ENCODE measurements at places on chromosomes 1 and 21. TPM values are rescaled to one million over a fixed set of nuclear protein-coding genes. Genes with fewer than 3 reads are reported as not detected.

GRCh38 chr1:221264848-221265247 is 385.6 kb downstream of the HLX start:
- H3K36me3 ChIP-seq: no peaks in the 10 kb centered on the region
- no peak overlapping the region for H3K4me3 ChIP-seq
- no peak overlapping the region for H3K27ac ChIP-seq
- DNase-seq: no peak

GRCh38 chr1:7641587-7642417 is 129.3 kb upstream of the VAMP3 start:
- no peak overlapping the region for H3K4me3 ChIP-seq
- H3K4me1 ChIP-seq: no peaks in the 10 kb centered on the region

- no peaks in the 10 kb centered on the region for H3K36me3 ChIP-seq
- no peak overlapping the region for H3K4me3 ChIP-seq
- peaks cover 4% of the 10 kb centered on the region for H3K4me1 ChIP-seq
- peaks cover 20% of the 10 kb centered on the region for H3K27me3 ChIP-seq
- peak; percentile 1 for DNase-seq
These were observed 132.7 kb upstream of the FOXD3 start for GRCh38 chr1:63189677-63190076.

- H3K27me3 ChIP-seq: peaks cover under 1% of the 10 kb centered on the region
- no peak for DNase-seq
- H3K4me1 ChIP-seq: no peaks in the 10 kb centered on the region
- no peak overlapping the region for H3K4me3 ChIP-seq
- H3K36me3 ChIP-seq: no peaks in the 10 kb centered on the region
These were observed 9.7 kb downstream of the MX1 start for GRCh38 chr21:41435706-41436105.

DNA sequence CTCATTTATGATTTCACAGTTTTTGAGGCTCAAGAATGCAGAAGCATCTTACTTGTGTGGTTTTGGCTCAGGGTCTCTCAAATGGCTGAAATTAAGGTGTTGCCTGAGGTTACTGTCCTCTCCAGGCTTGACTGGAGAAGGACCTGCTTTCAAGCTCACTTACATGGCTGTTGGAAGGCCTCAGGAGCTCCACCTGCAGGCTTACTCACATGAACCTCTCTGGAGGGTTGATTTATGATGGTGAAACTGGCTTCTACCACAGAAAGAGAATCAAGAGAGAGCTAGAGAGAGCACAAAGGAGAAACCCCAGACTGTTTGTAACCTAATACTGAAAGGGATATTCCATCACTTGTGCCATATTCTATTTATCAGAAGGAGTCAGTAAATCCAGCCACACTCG is 6.2 kb upstream of the KCNK2 start:
- no peak overlapping the region for H3K27ac ChIP-seq
- H3K36me3 ChIP-seq: no peaks in the 10 kb centered on the region
- H3K27me3 ChIP-seq: peaks cover 44% of the 10 kb centered on the region
- no peaks in the 10 kb centered on the region for H3K4me1 ChIP-seq
- no peak overlapping the region for H3K4me3 ChIP-seq

DNA sequence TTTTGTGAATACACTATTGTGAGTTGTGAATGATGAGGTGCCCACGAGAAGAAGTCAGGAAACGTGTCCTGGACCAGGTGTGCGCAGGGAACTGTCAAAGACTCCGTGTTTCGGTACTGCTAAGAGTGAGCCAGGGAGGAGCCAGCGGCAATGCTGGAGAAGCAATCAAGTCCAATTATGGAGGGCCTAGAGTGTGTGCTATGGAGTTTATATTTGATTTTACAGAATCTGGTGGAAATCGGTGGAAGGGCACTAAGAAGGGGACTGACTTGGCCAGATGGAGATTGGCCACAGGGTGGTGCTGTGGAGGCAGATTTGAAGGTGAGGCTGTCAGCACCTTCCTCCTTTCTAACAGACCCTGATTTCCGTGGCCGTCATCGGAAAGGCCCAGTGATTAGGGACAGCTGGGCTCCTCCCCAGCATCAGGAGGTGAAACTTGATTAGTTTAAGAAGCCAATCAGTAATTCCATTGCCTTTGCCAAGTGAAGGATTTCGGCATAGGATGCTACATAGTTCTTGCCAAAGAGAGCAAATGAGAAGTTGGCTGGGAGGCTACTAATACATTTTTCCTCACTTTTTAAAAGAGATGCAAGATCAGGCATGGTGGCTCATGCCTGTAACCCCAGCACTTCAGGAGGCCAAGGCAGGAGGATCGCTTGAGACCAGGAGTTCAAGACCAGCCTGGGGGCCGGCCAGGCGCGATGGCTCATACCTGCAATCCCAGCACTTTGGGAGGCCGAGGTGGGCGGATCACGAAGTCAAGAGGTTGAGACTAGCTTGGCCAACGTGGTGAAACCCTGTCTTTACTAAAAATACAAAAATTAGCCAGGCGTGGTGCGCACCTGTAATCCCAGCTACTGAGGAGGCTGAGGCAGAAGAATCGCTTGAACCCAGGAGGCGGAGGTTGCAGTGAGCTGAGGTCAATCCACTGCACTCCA is 7.0 kb downstream of the PTCH2 start:
- DNase-seq: peak; percentile 84
- no peak overlapping the region for H3K27ac ChIP-seq
- no peaks in the 10 kb centered on the region for H3K27me3 ChIP-seq
- H3K36me3 ChIP-seq: no peaks in the 10 kb centered on the region
- H3K4me3 ChIP-seq: no peak overlapping the region
- peaks cover 6% of the 10 kb centered on the region for H3K4me1 ChIP-seq

DNA sequence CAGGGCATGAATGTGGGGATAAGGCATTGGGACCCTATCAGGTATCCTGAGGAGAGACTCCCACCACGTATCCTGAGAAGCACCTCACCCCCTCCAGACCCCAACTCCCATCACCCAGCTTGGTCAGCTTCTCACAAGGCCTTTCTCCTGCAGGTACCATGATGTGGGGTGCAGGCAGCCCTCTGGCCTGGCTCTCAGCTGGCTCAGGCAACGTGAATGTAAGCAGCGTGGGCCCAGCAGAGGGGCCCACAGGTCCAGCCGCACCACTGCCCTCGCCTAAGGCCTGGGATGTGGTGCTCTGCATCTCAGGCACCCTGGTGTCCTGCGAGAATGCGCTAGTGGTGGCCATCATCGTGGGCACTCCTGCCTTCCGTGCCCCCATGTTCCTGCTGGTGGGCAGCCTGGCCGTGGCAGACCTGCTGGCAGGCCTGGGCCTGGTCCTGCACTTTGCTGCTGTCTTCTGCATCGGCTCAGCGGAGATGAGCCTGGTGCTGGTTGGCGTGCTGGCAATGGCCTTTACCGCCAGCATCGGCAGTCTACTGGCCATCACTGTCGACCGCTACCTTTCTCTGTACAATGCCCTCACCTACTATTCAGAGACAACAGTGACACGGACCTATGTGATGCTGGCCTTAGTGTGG is 1.3 kb downstream of the GPR3 start:
- no peaks in the 10 kb centered on the region for H3K27me3 ChIP-seq
- H3K27ac ChIP-seq: no peak overlapping the region
- peaks cover 3% of the 10 kb centered on the region for H3K4me1 ChIP-seq
- no peaks in the 10 kb centered on the region for H3K36me3 ChIP-seq
- no peak for DNase-seq

DNA sequence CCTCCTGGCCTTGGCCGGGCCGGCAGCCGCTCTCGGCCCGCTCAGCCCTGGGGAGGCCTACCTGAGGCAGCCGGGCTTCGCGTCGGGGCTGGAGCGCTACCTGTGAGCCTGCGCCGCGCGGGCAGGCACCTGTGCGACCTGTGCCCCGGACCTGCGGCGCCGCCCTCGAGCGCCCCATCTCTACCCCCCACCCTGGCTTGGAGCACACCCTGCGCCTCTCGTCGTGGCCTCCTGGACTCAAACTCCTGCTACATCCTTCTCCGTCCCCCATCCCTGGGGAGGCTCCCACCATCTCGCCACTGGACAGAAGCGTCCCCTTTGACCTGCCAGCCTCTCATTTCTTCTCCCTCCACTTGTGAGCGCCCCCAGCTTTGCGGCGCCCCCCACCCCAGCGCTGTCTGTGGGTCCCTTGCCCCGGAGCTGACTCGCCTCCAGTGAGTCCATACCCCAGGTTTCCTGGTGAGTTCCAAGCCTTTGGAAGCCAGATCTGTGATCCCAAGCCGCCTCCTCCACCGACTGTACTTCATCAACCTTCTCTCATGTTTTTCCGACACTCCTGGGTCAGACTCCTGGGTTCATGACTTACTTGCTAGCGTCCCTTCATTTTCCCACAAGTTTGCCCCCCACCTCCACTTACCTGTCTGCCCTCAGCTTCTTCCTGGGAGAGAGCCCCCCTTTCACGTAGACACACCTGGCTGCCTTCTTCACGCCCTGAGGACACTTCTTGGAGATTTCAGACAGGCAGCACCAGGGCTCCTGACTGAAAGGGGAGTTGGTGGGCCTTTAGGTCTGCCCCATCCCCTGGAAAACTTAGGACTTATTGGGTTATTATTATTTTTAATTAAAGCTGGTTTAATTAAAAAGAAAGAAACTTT is 1.3 kb downstream of the FOXE3 start:
- H3K4me3 ChIP-seq: no peak overlapping the region
- no peak for DNase-seq
- H3K27me3 ChIP-seq: peaks cover 100% of the 10 kb centered on the region
- no peaks in the 10 kb centered on the region for H3K36me3 ChIP-seq
- no peaks in the 10 kb centered on the region for H3K4me1 ChIP-seq

GRCh38 chr1:47658161-47658920 is 220.5 kb downstream of the FOXD2 start:
- DNase-seq: no peak
- H3K4me3 ChIP-seq: no peak overlapping the region
- H3K27me3 ChIP-seq: no peaks in the 10 kb centered on the region
- no peaks in the 10 kb centered on the region for H3K4me1 ChIP-seq
- no peak overlapping the region for H3K27ac ChIP-seq

DNA sequence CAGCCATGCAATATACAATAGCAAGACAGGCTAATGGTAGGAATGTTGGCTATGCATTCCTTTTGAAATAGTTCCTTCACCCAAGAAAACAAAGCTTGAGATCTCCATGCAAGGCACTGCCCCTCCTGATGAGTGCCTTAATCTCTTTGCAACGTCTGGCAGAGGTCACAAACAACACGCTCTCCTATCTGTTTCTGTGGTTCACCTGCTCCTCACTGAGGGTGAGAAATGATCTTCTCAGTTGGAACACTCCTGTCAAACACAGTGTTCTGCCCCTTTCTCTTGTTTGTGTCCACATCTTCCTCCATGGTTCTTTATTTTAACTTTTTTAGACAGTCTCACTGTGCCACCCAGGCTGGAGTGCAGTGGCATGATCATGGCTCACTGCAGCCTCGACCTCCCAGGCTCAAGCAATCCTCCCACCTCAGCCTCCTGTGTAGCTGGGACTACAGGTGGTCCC is 21.2 kb upstream of the XPR1 start:
- no peaks in the 10 kb centered on the region for H3K27me3 ChIP-seq
- DNase-seq: no peak
- H3K27ac ChIP-seq: peak overlapping the region; percentile 52
- no peaks in the 10 kb centered on the region for H3K36me3 ChIP-seq

GRCh38 chr21:45522381-45522780 is 19.9 kb downstream of the SLC19A1 start:
- no peak overlapping the region for H3K27ac ChIP-seq
- DNase-seq: no peak
- H3K36me3 ChIP-seq: no peaks in the 10 kb centered on the region
- H3K27me3 ChIP-seq: no peaks in the 10 kb centered on the region

- H3K4me3 ChIP-seq: no peak overlapping the region
- H3K27ac ChIP-seq: no peak overlapping the region
- H3K36me3 ChIP-seq: no peaks in the 10 kb centered on the region
- no peaks in the 10 kb centered on the region for H3K4me1 ChIP-seq
- no peak for DNase-seq
These were observed 210.5 kb downstream of the LMO4 start for GRCh38 chr1:87539147-87539546.

DNA sequence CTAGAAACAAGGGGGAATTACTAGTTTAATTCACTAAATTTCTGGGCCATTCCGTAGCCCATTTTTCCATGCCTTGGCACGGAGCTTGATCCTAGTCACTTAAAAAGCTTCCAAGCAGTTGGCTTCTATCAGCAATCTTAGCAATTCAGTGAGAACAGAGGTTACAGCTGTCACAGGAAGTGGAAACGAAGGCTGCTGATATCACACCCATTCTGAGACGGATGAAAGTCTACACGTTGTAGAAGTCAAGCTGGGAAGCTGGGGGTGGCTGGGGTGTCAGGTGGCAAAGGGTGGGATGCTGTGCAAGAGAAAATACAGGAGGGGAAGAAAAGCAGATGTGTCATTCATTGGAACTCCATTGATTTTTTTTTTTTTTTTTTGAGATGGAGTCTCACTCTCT is 11.8 kb upstream of the STMN1 start:
- no peaks in the 10 kb centered on the region for H3K36me3 ChIP-seq
- no peak overlapping the region for H3K4me3 ChIP-seq
- peaks cover 14% of the 10 kb centered on the region for H3K4me1 ChIP-seq
- DNase-seq: peak; percentile 60
- H3K27me3 ChIP-seq: no peaks in the 10 kb centered on the region
- H3K27ac ChIP-seq: peak overlapping the region; percentile 37

DNA sequence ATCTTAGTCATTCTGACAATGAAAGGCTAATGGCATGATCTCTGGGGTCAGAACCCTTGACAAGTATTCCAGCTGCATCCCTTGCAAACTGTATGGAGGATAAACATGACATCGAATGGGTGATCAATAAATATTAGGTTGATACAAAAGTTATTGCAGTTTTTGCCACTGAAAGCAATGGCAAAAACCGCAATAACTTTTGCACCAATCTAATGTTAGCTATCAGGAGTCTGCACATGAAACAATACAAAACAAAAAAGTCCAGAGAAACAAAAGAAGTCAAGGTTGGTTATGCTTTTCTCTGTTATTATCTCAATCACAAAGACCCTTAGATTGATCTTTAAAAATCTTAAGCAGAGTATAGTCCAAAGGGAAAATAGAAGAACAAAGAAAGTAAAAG is 292.7 kb downstream of the DUSP10 start:
- DNase-seq: no peak
- H3K27me3 ChIP-seq: no peaks in the 10 kb centered on the region
- no peaks in the 10 kb centered on the region for H3K4me1 ChIP-seq
- no peak overlapping the region for H3K27ac ChIP-seq

DNA sequence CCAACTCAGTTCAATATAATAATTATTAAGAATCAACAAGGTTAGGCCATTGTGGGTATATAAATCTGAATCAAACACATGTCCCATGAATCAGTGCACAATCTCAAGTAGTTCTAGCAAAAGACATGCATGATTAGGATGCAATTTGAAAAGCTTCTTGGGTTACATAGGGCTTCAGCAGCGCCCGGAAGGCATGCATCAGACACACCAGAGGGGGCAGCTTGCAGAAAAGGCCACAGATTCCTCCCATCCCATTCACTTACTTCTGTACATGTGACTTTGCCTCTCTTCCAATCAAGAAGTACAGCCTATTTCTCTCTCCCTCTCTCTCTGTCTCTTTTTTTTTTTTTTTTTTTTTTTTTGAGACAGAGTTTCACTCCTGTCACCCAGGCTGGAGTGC is 91.8 kb downstream of the KCNN3 start:
- H3K4me1 ChIP-seq: peaks cover 11% of the 10 kb centered on the region
- DNase-seq: no peak
- no peak overlapping the region for H3K4me3 ChIP-seq
- H3K27me3 ChIP-seq: no peaks in the 10 kb centered on the region
- no peaks in the 10 kb centered on the region for H3K36me3 ChIP-seq

The SHC1 gene
- 80.3 TPM for total RNA-seq

The CDC42 gene
- total RNA-seq: 167 TPM

The THEMIS2 gene
- 3.1 TPM for total RNA-seq

The SPRR2A gene
- not detected for total RNA-seq

The CFAP107 gene
- not detected for total RNA-seq

The LHX8 gene
- total RNA-seq: 0.35 TPM

The CD52 gene
- total RNA-seq: not detected
